ENCODE measurements at places on chromosomes 2 and 18.

DNA sequence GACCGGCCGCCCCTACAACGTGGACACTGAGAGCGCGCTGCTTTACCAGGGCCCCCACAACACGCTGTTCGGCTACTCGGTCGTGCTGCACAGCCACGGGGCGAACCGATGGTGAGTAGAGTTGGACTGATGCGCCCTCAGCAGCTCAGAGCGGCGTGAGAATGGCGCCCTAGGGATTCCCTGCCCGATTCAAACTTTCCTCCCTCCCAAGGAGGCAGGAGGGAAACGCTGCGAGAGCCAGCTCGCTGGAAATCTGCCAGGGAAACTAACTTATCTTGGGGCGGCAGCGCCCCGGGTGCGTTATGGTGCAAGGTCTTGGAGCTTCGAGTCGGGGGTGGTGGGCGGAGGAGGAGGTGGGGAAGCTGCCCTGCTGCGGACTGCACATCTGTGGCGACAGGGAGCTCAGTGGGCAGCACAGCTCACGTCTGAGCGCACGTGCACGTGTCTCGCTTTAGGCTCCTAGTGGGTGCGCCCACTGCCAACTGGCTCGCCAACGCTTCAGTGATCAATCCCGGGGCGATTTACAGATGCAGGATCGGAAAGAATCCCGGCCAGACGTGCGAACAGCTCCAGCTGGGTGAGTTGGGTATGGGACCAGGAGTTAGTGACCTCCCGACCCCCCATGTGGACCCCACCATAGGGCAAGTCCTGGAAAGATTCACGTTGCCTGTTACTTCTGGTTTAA lies 697 bp downstream of the ITGA4 start:
- peak; percentile 68 for DNase-seq

- DNase-seq = no peak
These were observed 57.8 kb upstream of the IGFBP2 start for GRCh38 chr2:216575465-216575864.

DNA sequence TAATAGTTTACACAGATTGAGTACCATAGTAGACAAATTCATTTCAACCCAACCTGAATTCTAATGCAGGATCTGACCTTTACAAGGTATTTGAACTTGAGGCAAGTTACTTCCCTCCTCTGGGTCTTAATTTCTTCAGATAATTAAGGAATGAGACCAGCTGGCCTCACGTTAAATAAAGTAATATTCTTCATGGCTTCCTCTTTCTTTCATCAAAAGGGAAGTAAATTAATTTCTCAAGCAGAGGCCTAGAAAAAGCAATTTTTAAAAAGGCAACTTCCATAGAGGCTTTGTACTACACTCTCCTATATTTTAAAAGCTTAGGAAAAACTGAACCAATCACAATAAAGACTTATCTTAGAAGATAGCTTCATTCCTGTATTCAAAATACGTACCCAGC lies 109.2 kb downstream of the EXOC6B start:
- no peak for DNase-seq

DNA sequence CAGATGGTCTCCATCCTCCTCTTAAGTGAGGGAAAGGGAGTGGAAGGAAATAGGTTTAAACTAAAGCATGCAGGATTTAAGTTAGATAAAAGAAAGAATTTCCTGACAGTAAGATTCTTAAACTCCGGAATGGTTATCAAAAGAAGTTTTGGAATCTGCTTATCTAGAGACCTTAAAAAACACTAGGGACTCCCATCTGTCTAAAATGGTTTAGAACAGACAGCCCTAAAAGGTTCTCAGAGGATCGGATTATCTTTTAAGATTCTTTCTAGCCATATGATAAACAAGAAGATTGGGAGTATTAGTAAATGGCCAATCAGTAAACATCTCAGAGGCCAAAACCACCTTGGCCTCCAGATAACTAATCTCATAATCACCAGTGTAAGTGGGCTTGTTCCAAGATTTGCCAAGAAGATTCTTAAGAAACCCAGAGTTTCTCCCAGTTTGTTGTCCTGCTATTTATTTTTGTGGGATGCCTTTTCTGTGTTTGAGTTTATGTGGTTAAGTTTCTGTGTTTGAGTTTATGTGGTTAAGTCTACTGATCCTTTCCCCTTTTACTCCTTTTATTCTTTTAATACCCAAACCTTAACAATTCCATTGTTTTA lies 314.9 kb upstream of the NRP2 start:
- no peak for DNase-seq

GRCh38 chr2:88180605-88181240 lies 10.6 kb downstream of the THNSL2 start:
- no peak for DNase-seq

DNA sequence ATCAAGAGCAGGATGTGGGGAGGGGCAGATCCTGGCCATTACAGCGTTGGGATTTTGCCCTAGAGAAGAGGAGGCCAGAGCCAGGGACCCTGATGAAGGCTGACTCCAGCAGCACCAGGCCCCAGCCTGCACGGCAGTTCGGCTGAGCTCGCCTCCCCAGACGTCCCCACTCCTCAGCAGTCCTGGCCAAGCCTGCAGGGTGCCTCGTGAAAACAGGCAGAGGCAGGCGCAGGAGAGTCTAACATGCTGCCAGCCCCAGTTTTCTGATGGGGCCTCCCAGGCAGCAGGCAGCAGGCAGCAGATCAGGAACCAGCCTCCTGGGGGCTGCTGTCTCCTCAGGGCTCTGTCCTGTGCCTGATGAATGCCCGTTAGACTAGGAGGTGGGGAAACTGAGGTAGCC lies 19.7 kb upstream of the GLI2 start:
- DNase-seq = no peak

- no peak for DNase-seq
These were observed 280.3 kb upstream of the SKOR2 start for GRCh38 chr18:47531717-47532116.

DNA sequence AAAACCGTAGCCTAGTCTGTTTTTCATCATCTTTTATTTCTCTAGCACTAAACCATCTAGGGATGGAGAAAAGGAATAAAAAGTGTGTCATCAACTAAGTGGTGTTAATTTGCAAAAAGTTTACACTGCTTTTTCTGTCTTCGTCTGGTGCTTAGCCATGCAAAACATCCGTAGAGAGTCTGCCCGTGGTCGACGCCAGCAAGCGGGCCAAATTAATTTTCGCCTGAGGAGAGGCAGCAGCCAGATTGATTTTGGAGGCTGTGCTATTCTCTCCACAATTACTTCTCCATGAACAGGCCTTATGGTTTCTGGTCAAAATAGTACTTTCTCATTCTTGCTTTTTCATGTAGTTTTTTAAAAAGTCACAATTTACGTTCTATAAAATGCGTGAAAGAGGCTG lies 46.3 kb downstream of the TNFRSF11A start:
- no peak for DNase-seq

- no peak for DNase-seq
These were observed 236.8 kb downstream of the NCKAP5 start for GRCh38 chr2:133331436-133331835.

DNA sequence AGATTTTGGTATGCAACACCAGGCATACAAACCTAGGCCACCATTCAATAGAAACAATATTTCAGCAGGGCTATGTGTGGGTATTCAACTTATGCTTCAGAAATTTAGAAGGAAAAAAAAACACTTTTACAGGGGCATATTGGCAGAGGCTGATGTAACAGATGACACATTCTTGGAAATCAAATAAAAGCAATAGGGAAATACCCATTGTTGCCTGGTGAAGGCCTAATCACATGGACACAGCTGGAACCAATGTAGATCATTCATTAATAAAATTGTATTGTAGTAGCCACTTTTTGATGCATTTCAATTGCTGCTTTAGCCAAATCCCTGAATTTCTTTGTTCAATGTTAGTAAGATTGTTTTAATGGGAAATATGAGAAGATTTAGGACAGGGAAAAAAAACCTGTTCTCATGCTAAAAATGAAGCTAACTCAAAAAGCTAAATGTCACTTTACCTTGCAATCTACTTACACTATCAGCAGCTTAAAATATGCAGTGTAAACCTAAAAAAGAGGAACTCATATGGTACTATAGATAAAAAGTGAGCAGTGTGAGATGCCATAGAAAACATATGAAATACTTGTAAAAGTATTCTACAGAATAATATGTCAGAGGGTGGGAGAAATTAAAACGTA lies 289.4 kb downstream of the ZEB2 start:
- DNase-seq = no peak

GRCh38 chr2:1972011-1972410 lies 227.7 kb upstream of the PXDN start:
- no peak for DNase-seq

- no peak for DNase-seq
These were observed 86.1 kb downstream of the TNS1 start for GRCh38 chr2:217916504-217917254.

- DNase-seq = no peak
These were observed 525.0 kb upstream of the TCF4 start for GRCh38 chr18:56112984-56113383.

- no peak for DNase-seq
These were observed 1404.9 kb upstream of the SLC39A10 start for GRCh38 chr2:194252127-194252526.

DNA sequence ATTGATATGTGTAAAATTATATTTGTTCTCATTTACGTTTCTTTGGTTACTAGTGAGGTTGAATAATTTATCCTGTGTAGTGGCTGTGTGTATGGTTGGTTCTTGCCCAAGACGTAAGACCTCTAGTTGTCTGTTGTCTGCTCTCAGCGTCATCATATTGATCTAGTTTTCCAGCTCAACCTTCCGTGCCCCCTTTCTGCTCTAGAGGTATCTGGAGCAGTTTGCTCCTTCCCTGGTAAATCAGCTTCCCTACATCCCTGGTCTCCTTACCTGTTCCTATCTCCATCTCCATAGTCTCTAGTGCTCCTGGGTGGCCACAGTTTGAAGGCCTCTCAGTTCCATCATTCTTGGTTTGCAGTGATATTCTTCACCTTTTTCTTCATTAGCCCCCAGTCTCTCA lies 1.2 kb downstream of the SMYD5 start:
- DNase-seq = no peak

DNA sequence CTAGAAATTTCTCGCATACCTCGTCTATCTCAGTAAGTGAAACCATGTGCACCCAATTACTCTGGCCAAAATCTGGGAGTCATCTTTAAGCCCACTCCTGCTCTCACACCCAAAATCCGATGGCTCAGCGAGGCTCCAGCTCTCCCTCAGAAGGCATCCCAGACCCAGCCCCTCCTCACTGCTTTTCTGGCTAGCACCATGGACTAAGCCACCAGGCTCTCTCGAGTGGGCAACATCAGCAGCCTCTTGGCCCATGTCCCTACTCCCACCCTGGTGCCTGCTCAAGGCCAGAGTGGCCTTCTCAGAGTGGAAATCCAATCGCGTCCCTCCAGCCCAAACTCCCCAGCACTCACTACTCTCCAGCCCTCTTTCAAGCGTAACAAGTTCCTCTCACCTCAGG lies 27.2 kb downstream of the TNS1 start:
- no peak for DNase-seq

- no peak for DNase-seq
These were observed 8.6 kb upstream of the PLB1 start for GRCh38 chr2:28487258-28487657.

DNA sequence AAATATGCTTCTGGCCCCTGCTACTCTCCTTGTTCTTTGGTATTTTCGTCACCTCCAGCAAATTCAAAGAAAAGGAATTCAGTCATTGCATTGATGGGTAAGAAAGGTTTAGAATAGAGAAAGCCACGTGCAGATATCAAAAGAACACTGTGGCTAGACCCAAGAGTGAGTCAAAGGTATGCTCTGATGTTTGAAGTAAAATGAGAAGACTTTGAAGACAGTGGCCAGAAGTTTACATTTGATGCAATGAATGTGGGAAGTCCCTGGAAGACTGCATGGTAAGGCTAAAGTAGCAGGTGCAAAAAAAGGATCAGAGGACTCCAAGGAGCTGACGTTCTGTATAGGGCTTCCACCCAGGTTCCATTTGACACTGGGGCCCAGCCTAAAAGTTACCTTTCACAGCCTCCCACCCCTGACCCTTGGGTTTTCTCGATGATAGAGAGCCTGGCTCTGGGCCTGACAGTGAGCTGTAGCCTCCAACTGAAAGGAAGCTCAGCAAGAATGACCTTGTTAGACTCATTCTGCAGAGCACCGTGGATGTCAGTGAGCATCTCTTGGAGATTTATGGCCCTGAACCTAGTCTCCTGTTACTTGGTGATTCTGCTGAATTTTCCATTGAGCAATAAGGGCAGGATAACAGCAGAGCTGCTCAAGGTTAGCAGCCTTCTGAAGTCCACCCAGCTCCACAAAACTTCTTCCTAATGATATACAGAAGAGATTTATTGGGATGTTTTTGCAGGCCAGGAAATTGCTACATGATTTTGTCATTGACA lies 223.7 kb upstream of the RBBP8 start:
- DNase-seq = no peak

- no peak for DNase-seq
These were observed 21.6 kb downstream of the CPSF3 start for GRCh38 chr2:9445089-9445488.

DNA sequence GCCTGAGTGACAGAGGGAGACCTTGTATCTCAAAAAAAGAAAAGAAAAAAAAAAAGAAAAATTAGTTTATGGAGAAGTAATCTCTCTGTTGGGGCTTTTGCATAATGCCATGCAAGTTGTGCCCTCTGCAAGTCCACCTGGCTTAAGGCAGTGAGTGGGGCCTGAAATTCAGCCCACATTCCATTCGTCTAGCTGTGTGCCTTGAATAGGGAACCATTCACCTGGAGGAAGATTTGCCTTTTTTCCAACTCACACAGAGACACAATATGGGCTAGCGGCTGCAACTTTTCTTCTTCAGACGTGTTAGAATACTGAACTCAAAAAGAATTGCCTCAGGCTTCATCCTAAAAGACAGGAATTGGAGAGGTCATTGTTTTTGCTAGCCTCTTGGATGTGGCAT lies 160.0 kb upstream of the STON1 start:
- no peak for DNase-seq

- no peak for DNase-seq
These were observed 242.3 kb downstream of the LRRTM1 start for GRCh38 chr2:80062298-80062697.

DNA sequence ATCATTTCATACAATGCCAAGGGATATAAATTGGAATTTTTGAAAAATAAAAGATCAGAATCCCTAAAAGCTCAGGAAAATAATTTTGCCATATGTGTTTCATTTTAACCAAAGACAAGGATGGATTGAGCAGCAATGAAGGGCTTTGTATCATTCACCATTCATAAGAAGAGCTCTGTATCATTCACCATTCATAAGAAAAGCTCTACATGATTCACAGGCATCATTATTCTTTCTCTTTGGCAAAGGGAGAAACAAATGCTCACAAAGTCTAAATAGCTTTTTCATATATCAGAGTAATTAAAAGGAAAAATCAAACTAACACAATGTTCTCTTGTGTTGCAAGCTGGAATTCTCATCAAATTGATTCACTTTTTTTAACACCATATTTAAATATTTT lies 169.1 kb upstream of the MC4R start:
- DNase-seq = no peak

GRCh38 chr2:143572421-143572820 lies 443.2 kb downstream of the ARHGAP15 start:
- no peak for DNase-seq

- DNase-seq = no peak
These were observed 109.1 kb upstream of the DNAJC10 start for GRCh38 chr2:182606728-182607681.

DNA sequence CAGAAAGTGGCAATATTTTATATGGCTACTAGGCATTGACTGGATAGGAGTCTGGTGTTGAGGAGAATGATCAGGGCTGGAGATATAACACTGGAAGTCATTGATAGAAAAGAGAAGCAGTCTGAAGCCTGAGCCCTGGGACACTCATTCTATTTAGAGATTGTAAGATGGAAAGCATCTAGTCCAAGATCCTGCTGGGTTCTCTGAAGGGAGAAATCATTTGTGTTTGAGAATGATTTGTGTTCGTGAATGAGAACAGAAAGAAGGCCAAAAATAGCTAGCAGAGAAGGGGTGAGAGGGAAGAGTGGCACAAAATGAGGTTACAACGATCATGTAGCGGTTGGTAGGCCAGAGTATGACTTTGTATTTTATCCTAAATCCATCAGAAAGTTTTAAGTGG lies 7.6 kb upstream of the ALS2 start:
- no peak for DNase-seq

Measured in type B pancreatic cell (in vitro differentiated cells).